ENCODE measurements at places on chromosomes 5 and 9.

GRCh38 chr5:66863243-66864170 is 267.3 kb downstream of the MAST4 start:
- no peak for DNase-seq

DNA sequence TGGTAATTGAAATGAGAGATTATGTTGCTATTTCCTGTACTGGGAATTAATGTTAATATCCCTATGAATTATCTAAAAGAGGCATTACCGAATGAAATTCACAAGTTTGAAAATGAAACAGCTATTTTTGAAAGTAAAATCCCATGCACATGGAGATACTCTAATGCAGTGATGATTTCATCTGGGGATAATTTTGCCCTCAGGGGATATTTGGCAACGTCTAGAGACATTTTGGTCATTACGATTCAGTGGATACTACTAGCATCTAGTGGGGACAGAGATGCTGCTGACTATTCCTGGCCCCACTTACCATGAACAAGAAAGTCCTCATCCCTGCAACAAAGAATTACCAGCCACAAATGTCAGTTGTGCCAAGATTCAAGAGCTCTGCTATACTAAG is 500.9 kb downstream of the EFNA5 start:
- no peak for DNase-seq

DNA sequence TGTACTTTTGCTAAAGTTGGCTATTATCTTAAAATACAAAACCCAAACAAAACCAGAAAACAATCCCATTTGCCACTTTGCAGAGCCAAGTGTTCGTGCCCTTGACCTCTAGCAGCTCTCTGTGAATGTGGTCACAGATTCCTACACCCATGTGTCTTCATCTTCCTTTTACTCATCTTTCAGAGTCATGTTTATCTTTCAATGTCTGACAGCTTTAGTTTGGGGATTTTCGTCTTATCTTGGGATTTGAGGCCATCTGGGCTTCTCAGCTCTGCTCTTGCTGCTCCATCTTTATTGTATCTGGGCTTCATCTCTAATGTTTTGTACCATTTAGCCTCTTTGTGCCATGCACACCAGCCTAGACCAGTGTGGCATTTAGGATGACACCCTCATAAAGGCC is 81.0 kb downstream of the DAPK1 start:
- DNase-seq = no peak

DNA sequence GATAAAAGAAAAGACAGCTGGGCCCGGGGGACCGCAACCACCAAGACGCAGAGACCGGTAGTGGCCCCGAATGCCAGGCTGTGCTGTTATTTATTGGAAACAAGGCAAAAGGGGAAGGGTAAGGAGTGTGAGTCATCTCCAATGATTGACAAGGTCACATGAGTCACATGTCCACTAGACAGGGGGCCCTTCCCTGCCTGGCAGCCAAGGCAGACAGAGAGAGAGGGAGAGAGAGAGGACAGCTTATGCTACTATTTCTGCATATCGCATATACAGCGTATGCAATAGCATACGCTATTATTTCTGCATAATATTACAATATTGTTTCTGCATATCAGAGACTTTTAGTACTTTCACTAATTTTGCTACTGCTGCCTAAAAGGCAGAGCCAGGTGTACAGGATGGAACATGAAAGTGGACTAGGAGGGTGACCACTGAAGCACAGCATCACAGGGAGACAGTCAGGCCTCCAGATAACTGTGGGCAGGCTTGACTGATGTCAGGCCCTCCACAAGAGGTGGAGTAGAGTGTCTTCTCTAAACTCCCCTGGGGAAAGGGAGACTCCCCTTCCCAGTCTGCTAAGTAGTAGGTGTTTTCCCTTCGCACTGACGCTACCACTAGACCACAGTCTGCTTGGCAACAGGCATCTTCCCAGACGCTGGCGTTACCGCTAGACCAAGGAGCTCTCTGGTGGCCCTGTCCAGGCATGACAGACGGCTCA is 50.3 kb downstream of the RFX3 start:
- no peak for DNase-seq

DNA sequence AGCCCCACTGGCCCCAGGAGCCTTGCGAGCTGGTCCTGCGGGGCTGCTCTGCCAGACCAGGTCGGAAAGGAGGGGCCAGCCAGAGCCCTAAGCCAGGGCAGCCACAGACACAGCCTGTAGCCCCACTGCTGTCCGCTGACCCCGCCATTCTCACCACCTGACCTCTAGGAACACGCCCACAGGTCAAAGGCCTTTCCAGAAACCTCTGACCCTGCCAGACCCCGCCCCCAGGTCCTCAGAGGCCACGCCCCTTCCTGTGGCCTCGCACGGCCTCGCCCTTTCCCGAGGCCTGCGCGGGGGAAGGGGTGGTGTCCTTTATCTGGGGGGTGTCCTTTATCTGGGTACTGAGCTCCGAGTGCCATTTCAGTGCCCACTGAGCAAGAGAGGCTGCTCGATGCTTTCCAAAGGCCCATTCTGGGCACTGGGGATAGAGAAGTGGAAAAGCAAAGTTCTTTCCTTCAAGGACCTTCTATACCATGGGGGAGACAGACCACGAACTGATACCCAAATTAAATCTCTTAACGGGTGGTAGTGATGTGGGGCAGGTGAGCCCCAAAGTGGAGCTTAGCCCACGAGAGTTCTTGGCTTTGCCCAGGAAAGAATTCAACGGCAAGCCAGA is 46.5 kb downstream of the P4HA2 start:
- DNase-seq = no peak

- DNase-seq = no peak
These were observed 143.4 kb upstream of the MVB12B start for GRCh38 chr9:126183266-126183665.

- DNase-seq = no peak
These were observed 72.3 kb downstream of the DROSHA start for GRCh38 chr5:31459594-31459993.

DNA sequence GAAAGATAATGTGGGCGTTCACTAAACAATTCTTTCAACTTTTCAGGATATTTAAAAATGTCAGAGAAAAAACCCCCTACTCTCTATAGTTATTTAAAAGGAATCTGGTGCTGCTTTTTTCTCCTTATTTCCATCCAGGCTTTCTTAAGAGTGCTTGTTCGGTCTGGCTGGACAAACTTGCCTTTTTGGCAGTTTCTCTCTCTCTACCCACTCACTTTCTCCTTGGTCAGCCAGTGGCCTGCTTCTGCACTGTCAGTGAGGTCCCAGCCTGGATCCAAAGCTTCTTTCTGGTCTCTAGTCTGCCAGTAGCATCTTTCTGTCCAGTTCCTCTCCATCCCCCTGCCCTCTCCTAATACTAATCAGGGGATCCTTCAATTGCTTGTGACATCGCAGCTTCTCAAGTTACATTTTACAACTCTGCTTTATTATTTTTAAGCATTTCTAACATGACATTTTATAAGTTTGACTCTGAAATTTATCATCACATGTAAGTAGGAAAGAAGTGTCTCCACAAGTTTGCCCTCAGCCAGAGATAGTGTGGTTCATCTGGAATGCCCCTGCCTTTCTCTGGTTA is 50.4 kb downstream of the PIK3R1 start:
- no peak for DNase-seq

DNA sequence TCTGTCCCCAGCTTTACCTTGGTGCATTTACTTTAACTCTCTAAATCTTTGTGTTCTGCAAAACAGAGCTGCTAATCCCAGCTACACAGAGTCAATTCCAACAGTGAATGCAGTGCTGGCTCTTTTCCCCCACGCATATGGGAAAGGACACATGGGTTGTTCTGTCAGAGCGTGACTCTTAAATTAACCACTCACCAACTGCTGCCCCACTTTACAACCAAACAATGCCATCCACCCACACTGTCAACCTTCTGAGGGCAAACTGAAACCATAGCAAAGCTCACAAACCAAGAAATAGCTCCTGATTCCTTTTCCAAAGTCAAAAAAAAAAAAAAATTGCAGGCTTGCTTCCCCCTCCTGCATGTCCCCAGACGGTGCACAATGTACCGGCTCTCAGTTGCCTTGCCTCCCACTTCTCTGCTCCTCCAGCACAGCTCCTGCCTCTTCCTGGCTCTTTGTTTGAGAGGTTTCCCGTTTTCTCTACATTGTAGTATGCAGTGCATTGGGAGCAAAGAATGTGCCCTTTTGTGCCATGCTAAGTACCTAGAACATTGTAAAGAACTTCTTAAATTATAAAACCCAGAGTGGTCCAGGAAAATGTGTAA is 151.5 kb upstream of the DAPK1 start:
- DNase-seq = no peak

GRCh38 chr5:94544875-94545547 is 73.4 kb downstream of the KIAA0825 start:
- no peak for DNase-seq

DNA sequence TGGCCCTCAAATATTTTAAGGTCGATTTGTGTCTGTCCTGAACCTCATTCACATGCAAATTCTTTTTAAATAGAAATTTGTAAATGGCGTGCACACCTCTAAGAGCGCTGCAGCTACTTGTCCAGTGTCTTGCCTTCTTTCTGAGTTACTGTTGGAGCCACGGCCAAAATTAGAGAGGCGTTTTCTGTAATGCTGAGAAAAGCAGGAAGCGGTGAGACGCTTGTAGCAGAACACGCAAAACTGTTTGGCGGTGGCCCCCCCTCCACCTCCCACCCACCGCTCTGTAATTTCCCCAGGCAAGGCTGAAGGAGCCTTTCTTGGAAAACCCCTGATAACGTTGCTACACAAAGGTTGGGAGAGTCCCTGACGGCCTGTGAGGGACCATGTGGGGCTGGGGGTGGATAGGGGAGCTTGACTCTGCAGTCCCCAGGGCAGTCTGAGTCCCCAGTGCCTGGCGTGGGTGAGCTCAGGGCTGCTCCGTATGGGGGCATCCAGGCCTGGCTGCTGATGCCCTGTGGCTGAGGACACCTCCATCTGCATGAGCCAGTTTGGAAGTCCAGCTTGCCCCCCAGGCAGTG is 96.5 kb downstream of the GADD45G start:
- DNase-seq = no peak

DNA sequence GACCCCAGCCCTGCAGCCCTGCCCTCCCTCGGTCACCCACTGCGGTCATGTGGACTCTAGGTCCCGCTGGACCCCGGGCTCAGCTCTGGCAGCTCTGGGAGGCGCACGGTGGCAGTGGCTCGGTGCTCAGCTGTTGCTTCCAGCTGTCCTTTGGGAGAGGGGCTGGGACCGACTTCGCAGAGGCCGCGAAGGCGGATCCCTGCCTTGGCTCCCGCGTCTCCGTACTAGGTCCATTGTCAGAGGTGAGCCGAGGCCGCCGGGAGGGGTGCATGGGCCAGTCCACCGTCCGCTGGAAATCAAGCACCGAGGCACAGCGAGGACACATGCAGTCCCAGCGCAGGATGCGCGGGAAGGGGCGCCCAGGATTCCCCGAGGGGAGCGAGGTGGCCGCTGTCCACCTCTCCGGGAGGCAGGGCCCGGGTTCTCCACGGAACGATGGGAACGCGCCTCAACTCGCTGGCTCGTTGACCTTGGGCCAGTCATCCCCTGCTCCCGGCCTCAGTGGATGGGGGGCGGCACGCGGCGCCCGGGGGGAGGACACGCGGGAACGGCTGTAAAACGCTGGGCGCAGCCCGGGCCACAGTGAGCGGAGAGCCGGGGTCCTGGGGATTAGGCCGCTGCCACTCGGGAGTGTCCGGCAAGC is 732 bp downstream of the GBGT1 start:
- no peak for DNase-seq

DNA sequence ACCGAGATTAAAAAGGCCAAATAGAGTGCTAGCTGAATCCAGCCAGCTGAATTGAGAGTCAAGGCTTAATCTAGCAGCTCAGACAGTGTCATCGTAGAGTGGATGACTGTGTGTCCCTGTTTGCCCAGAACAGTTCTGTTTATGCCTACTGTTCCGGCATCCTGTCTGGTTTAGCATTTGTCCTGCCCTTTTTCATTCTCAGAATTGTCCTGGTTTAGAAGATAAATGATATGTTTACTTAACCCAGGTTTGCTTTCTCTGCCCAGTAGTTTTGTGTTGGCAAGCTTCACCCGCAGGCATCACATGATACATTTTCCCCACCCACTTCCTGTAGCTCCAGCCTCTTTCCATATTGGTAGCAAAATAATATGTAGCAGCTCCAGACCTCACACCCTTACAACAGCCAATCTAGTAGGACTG is 41.3 kb upstream of the ZSWIM6 start:
- no peak for DNase-seq

- no peak for DNase-seq
These were observed 274.7 kb downstream of the CETN3 start for GRCh38 chr5:90134892-90135291.

DNA sequence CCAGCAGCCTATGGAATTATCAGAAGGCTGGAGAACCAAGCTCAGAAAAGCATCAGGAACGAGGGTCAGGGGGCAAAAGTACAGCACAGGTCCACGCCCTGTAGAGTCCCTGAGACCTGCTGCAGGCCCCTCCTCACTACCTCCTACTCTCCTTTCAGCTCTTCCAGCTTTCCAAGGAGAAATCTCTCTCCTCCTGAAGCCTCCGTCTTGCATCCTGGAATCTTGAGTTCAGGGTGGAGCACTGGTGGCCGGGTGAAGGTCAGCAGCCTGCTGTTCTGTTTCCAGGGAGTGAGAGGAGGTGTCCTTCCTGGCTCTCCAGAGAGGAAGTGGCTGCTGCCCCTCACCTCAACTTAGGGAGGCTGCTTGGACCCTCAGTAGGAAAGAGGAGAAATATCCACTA is 342.3 kb downstream of the ZSWIM6 start:
- DNase-seq = no peak

DNA sequence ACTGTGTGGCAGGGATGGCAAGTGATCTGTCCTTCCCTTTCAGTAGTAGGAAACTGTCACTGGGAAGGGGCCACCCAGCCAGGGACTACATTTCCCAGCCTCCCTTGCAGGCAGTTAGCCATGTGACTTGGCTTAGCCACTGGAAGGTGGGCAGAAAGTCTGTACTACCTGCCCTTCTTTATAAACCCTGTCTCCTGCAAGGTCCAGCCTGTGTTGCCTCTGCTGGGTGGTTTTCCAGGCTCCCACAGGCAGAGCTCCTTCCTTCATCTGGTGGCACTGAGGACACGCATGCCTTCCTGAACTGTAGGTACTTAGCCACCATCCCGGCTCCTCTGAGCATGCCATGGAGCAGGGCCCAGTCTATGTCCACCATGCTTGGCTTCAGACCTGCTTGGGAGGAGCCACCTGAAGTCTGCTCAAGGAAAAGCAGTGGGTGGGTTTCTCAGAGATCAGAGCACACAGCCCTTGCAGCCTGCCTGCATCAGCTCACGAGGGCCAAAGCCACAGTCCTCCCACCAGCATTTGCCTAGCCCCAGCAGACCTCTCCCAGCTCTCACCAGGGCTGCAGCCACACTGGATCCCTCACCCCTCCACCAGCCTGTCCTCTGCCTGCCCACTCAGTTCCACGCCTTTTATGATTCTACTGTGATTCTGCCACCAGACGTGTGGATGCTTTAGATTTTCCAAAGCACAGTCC is 16.7 kb upstream of the SLC25A51 start:
- DNase-seq = no peak

GRCh38 chr5:149609640-149610219 is 28.4 kb downstream of the ARHGEF37 start:
- DNase-seq = no peak

- no peak for DNase-seq
These were observed 30.4 kb downstream of the DUSP1 start for GRCh38 chr5:172740428-172741205.

DNA sequence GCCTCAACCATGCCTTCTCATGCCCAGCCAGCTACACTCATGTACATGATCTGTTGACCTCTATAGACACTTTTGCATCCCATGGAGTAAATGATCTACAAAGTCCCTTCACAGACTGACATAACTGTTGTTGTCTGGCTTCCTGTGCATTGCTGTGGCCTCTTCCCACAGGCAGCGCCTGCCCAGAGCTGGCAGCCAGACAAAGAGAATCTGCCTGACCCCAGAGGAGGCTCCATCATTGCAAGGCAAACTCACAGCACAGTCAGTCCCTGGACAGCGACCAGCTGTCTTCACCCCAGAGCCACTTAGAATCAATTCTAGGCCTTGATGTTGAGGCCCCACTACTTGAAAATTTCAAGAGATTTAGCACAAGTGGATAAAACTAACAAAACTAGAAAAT is 65.5 kb downstream of the INSYN2B start:
- no peak for DNase-seq

Data from NCI-H1092 (cell line).